Activated gamma-delta T cell treated with anti-CD3 and anti-CD28 coated beads, Interleukin-2, amount 50 U/mL, for 16 hours (primary cell): ENCODE measurements at places on chromosomes 5 and 9.

GRCh38 chr9:107491081-107492053 lies 1.8 kb upstream of the KLF4 start:
- no peak for DNase-seq

- no peak for DNase-seq
These were observed 302.7 kb upstream of the RFX3 start for GRCh38 chr9:3828495-3828894.

GRCh38 chr5:83551821-83552220 lies 80.3 kb downstream of the VCAN start:
- DNase-seq: no peak

DNA sequence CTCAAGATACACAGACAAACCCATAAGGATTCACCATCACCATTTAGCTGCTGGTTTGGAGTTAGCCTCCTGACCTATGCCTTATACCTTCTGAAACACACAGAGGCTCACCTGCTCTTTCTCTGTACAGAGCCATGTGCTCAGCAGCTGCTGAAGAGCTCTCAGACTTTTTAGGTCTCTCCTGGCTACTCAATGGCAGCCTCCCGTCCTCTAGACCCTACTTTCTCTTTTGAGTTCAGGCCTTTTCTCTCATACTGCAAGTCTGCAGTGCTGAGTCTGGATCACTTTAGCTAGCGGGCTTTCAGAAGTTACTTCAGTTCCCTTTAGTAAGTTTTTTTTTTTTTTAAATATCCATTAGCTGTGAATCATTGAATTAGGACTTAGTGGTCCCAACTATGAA lies 25.7 kb downstream of the LVRN start:
- no peak for DNase-seq

- no peak for DNase-seq
These were observed 26.6 kb upstream of the AKNA start for GRCh38 chr9:114414346-114414745.

GRCh38 chr5:168464214-168464613 lies 22.1 kb upstream of the RARS1 start:
- no peak for DNase-seq

GRCh38 chr9:99822806-99823591 lies 1.3 kb downstream of the NR4A3 start:
- DNase-seq: no peak

GRCh38 chr9:111900858-111901612 lies 4.4 kb downstream of the UGCG start:
- no peak for DNase-seq

GRCh38 chr9:33151007-33151557 lies 16.1 kb downstream of the B4GALT1 start:
- DNase-seq: no peak

DNA sequence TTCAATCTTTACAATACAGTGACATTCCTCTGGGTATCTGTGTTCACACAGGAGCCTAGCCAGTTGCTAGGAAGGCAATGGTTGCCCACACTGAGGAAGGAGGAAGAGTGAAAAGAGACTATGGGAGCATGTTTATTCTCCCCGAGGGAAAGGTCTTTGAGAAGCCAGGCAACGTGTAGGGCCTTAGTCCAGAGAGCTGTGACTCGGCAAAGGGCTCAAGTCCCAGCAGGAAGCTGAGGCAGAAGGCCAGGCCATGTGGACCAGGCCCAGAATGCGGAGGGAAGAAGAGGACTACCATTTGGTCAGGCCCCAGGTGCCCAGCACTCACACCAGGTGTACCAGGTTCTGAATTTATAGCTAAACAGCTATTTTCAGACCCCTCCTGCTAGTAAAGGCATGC lies 136.6 kb upstream of the DMAC1 start:
- DNase-seq: no peak

- no peak for DNase-seq
These were observed 62.1 kb downstream of the DCP2 start for GRCh38 chr5:113038714-113039113.

- DNase-seq: no peak
These were observed 1.8 kb upstream of the BHMT start for GRCh38 chr5:79109527-79110492.

GRCh38 chr5:169641253-169641652 lies 4.2 kb downstream of the DOCK2 start:
- DNase-seq: no peak

DNA sequence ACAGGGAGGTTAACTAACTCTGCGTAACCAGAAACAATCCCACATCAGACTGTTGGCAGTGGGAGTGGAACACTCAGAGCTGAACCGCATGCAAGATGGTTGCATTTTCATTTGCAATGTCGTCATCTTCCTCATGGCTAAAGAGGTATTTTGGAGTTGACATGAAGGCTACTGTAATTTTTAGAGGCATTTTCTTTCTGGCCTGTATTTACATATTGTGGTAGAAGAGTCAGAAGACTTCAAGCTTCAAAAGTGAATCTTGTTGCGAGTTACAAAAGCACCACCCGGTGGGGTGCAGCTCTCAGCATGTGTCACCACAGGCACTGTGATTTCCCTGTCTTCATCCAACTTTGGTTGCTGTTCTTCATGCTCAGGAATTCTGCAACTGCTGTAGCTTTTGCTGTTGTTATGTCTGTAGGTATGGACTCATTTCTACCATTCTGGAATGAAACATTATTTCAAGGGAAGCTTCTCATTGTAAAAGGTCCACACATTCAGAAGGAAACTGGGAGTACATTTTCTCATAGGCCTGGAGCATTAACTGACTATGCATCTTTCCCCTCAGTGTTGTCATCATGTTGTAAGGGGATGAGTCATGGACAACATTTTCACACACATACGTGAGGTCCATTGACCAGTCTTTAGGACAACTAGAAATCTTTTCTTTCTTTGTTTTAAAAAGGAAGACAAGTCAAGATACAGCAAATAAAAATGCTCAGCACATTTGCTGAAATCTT lies 35.4 kb upstream of the GDNF start:
- no peak for DNase-seq

GRCh38 chr5:33439905-33440481 lies 772 bp upstream of the TARS1 start:
- no peak for DNase-seq

DNA sequence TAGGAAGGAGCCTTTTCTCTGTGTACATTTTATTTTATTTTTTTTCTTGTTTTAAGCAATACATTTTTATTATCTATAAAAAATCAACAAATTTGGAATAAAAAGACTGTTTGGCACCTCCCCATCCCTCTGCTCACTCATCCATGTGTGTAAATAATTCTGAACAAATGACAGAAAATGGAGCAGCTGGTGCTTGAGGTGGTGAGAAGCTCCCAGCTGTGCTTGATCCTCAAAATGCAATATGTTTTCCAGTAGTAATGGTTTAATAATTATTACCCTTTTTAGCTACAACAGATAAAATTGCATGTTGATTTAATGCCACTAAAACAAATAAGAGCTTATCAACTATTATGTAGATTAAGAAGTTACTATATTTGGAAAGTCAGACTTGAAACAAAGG lies 132.5 kb downstream of the CDH18 start:
- DNase-seq: no peak

DNA sequence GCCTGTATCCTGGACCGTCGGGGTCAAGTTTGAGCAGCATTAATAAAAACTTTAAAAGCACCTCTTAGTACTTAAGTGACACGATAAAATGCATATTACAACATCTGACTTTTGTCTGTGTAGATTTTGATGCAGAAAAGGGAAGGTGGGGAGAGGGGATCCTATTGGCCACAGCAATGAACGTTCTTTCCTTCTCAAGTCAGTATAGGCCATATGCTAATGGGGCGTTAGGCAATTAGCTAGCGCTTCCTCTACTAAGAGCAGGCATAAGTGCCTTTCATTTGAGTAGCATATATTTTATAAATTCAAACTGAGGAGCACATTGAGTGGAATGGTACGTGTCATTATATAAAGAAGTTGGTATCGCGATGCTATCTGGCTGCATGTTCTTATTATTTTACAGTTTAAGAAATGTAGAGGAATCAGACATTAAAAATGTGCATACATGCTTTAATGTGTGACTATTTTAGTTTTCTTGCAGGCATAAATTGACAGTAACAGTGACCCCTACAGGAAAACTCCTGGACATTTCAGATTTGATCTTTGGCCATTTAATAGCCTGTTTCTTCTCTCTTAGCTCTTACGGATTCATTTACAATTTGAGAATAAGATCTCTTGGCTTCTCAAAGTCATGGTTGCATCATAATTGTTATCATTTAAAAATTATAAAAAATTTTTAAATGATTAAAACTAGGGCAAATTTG lies 1.1 kb upstream of the GNA14 start:
- no peak for DNase-seq

DNA sequence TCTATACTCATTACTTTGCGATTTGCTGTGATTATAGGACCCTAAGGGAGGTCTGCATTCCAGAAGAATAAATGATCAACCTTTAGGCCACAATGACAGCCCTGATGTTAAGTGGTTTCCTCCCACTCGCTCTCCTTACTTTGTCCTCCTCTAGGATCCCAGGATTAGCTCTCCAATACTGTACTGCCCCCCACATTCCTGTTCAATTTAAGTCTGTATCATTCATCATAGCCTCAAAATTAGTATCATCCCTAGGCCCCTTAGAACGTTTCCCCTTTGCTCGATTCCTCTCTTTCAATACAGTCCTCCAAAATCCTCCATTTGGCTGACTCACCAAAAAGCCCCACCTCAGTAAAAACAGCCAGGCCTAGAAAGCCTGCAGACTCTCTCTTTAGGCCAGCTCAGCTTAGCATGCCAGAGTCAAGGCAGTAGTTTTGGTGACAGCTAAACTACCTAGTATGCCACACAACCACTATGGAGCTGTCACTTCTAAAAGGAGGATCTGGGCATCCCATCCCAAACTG lies 24.4 kb downstream of the RNF145 start:
- peak; percentile 4 for DNase-seq

DNA sequence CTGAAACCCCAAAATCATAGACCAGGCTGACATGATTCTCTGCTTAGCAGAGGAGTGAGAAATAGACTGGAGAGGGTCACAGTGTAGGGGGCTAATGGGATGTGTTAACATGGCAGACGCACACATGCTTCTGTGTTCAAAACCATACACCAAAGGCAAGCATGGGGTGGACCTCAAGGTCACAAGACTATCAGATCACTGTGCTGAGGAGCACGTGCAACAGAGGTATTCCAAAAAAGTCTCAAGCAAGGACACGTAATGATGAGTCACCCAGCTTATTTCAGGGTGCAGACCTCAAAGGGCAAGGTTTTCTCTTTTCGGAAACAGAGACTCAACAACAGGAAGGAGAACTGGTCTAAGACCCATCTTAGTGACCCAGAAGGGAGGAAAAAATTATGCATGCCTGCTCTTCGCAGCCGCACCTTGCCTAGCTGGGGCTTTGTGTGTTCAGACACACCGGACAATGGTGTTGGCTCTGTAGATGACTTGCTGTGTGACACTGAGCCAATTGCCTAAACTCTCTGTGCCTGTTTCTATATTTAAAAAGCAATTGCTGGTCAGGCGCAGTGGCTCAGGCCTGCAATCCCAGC lies 20.3 kb downstream of the WHRN start:
- peak; percentile 24 for DNase-seq

DNA sequence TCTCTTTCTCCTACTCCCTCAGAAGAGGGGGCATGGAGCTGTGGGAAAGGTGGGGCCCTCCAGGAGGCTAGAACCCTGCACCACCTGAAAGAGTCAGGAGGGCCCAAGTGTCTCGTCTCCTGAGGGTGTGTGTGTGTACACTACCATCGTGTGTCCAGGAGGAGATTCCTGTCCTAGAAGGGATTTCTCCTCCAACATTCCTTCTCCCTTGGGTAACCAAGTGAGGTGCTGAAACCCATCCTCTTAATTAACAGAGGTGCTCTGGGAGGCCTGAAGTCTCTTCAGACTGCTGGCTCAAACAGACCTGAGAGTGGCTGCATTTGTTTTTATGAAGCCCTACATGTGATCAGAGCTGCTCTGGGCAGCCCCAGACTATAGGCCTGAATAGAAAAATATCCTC lies 61.1 kb upstream of the FAM169A start:
- no peak for DNase-seq

DNA sequence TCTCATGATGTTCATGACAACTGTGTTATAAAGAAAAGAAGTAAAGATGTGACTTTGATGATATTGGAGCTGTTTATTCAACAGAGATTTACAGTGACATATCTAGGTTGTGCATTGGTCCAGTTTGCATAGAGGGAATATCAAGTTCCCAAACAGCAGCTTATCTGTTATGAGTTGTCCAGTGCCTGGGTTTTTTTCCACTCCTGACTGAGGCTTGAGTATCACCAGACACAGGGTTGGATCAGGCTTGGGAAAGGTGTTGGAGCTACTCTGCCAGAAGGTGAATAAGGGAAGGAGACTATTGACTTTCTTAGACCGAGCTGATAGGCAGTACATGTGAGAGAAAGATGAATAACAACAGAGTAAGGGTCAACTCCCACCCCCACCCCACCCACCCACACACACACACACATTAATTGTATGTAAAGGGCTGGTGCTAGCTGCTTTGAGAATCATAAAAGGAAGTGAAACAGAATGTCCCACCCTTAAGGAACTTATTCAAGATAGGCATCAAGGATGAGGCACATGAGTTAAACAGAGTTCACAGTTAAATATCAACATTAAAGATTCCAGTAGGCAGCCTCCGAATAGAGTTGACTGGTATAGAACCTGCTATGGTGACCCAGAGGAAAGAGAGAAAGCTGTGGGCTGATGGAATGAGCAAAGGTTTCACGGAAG lies 33.0 kb upstream of the RASGRF2 start:
- no peak for DNase-seq

- no peak for DNase-seq
These were observed 1.1 kb upstream of the ELL2 start for GRCh38 chr5:95962785-95963184.

DNA sequence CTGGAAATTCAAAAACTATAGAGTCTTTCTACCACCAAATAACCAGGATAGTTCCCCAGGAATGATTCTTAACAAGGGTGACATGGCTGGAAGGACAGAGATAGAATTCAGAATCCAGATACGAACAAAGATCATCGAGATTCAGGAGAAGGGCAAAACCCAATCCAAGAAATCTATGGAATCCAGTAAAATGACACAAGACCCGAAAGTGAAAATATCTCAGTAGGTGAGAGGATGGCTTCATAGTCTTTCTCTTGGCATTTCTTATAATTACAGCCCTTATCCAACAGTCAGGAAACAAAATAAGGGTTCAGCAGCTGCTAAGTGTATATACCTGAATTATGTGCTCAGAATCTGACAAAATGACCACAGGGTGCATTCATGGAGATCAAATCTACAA lies 81.8 kb downstream of the FAM174A start:
- DNase-seq: no peak
